ENCODE measurements at places on chromosomes 5 and 9.
A peak's percentile ranks its signal among the peaks of the same experiment; 100 is the strongest.

DNA sequence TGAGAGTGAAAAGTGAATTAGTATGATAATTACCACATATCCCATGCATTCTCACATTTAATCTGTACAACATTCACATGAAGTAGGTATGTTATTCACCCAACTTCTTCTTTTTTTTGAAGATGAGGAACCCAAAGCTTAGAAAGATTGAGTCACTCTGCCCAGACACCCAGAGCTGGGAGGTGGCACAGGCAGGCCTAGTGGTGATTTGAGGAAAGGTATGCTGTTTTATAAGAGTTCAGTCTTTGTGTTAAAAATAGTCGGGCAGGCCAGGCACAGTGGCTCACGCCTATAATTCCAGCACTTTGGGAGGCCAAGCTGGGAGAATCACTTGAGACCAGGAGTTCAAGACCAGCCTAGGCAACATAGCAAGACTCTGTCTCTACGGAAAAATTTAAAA lies 285.3 kb downstream of the NR3C1 start:
- no peak for DNase-seq

GRCh38 chr5:121919046-121919445 lies 42.7 kb upstream of the SRFBP1 start:
- DNase-seq = no peak

DNA sequence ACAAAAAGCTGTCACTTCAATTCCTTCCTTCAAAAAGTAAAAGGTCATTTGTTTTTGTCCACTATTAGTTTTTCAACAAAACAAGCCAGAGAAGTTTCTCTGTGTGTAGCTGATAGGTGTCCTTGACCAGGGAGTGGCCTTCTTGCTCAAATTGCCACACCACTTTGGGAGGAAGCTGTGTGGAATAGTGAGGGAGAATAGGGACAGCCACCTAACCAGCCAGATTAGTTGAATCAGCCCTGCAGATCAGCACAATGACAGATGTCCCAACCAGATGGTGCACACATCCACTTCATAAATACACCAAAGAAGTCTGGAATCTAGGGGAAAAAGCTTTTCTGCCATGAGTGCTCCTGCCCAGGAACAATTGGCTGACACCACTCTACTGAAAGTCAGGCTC lies 37.2 kb downstream of the NREP start:
- no peak for DNase-seq

- DNase-seq = no peak
These were observed 13.1 kb downstream of the LRRC26 start for GRCh38 chr9:137156567-137157375.

GRCh38 chr5:139688088-139688702 lies 40.0 kb downstream of the CXXC5 start:
- DNase-seq = no peak

DNA sequence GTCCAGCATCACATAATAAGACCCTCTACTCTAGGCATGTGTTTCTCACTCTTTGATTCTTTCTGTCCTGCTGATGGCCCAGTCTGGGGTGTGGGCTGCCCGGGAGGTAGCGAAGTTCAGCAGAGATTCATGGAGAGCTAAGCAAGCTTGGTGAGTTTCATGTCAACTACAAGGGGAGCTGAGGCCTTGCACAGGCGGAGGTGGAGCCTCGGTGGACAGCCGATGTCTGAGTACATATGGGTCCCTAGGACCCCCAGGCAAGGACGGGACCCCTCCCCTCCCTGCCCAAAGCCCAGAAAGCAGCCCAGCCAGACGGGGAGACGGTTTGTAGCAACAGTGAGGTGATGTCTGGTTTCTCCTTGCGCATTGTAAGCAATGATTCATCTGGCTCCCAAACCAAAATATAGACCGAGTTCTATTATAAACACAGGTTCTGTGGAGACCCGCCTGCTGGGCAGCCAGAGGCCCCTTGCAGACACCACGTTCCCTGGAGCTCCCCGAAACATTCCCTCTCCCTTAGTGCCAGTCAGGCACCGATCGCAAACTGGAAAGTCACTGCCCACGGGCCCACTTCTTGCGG lies 45.5 kb downstream of the COL27A1 start:
- no peak for DNase-seq

- DNase-seq = peak; percentile 13
These were observed 157.1 kb downstream of the PBX3 start for GRCh38 chr9:125904155-125904851.

DNA sequence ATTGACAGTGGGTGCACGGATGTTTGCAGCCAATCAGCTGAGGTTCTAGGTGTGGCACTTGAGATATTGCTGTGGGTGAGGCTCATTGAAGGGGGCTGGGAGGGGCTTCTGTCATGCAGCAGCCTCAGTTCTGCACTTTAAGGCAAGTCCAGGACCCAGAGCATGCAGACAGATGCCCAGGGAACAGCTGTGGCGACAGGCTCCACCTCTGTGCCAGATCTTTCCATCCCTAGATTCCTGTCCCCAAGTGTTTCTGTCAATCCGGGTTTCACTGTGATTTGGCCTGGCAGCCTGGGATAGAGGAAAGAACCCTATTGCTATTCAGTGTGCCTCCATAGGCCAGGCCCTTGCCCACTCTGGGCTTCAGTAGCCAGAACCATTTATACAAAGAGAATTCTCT lies 20.8 kb upstream of the CERCAM start:
- no peak for DNase-seq

DNA sequence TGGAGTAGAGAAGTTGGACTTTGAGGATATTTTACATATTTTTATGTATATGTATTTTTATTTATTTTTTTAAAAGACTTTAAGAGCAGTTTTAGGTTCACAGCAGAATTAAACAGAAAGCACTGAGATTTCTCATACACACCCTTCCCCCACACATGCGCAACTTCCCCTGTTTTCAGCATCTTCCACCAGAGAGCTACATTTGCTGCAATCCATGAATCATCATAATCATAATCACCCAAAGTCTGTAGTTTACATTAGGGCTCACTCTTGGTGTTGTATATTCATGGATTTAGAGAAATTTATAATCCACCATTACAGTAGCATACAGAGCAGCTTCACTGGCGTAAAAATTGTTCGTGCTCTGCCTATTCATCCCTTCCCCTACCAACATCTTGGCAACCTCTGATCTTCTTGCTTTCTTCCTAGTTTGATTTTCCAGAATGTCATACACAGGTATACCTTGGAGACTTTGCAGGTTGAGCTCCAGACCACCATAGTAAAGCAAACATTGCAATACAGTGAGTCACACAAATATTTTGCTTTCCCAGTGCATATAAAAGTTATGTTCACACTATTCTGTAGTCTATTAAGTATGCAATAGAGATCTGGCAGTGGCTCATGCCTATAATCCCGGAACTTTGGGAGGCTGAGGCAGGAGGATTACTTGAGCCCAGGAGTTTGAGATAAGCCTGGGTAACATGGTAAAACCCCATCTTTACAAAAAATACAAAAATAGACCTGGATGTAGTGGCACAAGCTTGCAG lies 9.6 kb upstream of the CCDC171 start:
- DNase-seq = peak; percentile 15

DNA sequence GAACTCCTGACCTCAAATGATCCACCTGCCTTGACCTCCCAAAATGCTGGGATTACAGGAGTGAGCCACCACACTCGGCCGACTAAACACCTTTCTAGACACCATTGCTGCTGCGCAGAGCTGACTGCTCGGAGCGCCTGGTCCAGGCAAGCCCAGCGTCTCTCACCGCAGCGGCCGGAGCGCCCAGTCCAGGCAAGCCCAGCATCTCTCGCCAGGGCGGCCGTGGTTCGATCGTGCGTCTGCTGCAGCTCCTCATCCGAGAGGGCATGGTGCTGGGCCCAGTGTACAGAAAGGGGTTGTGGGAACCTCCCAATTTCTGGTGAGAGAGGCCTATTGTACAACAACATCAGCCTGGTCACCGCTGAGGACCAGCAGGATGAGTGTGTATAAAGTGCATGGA lies 109.5 kb upstream of the RAPGEF1 start:
- DNase-seq = no peak

GRCh38 chr5:54959673-54960418 lies 25.5 kb downstream of the ESM1 start:
- no peak for DNase-seq

DNA sequence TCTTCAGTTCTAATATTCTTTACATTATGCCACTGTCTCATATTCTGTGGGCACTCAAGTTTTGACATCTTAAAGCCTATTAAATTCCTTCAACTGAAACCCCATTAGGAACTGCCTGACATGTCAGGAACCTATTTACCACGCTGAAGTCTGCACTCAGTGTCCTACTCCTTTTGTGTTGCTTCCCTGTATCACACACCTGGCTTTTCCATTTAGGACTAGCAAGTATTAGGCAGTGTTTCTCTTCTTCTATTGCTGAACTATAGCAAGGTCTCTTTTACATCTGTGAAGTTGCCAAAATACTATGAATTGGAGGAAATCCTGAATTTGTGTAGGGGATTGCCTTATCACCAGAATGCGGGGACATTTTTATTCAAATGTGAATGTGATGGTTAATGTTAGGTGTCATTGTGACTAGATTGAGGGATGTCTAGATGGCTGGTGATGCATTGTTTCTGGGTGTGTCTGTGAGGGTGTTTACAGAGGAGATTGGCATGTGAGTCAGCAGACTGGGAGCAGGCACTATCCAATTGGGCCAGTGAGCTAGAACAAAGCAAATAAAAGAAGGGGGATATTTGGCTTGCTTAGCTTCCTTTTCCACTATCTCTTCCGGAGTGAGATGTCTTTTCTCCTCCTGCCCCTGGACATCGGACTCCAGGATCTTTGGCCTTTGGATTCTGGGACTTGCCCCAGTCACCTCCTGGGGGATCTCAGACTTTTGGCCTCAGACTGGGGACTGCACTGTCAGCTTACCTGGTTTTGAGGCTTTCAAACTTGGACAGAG lies 21.2 kb upstream of the VCAN start:
- DNase-seq = no peak

GRCh38 chr5:16819522-16820167 lies 116.4 kb downstream of the MYO10 start:
- peak; percentile 75 for DNase-seq

GRCh38 chr9:137431416-137431931 lies 8.3 kb downstream of the NOXA1 start:
- no peak for DNase-seq

- DNase-seq = no peak
These were observed 2.4 kb downstream of the NEUROG1 start for GRCh38 chr5:135533334-135533733.

GRCh38 chr5:54120473-54120872 lies 189.9 kb downstream of the ARL15 start:
- DNase-seq = peak; percentile 6

Data from stromal cell of bone marrow (primary cell).